ENCODE measurements at places on chromosomes 5 and 9. TPM values are rescaled to one million over a fixed set of nuclear protein-coding genes. Genes with fewer than 3 reads are reported as not detected.

The WNT8A gene
- under 0.01 TPM for total RNA-seq

The ACSL6 gene
- total RNA-seq = not detected

The SLC34A3 gene
- not detected for total RNA-seq

The ORM2 gene
- not detected for total RNA-seq

The TMEFF1 gene
- 10.7 TPM for total RNA-seq

The NEUROG1 gene
- not detected for total RNA-seq

The FBXW2 gene
- 43.3 TPM for total RNA-seq

The KDM4C gene
- total RNA-seq = 22.4 TPM

The FOXD1 gene
- under 0.01 TPM for total RNA-seq

The SLC35D2 gene
- total RNA-seq = 22.4 TPM

The ALDH1A1 gene
- 196 TPM for total RNA-seq

All from vein endothelial cell (primary cell).